AG04450 (cell line): ENCODE measurements at places on chromosomes 2 and 18.

GRCh38 chr2:55120634-55121359 lies 70.5 kb upstream of the RTN4 start:
- no peak for DNase-seq

DNA sequence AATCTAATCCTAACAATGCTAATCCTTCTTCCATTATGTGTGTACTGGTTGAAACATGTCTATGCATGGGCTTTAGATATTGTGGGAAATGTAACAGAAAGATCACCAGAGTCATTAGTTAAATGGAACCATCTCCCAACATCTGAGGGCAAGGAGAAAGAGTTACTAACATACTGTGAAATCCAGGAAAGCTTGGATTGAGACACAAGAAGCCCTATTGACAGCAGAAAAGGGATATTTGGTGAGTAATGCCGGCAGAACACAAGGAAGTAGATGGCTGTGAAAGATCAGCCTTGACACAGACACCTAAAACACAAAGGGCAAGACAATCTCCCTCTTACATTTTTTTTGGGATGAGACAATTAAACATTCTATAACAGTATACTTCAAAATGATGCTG lies 28.5 kb upstream of the LAMA1 start:
- DNase-seq: no peak

DNA sequence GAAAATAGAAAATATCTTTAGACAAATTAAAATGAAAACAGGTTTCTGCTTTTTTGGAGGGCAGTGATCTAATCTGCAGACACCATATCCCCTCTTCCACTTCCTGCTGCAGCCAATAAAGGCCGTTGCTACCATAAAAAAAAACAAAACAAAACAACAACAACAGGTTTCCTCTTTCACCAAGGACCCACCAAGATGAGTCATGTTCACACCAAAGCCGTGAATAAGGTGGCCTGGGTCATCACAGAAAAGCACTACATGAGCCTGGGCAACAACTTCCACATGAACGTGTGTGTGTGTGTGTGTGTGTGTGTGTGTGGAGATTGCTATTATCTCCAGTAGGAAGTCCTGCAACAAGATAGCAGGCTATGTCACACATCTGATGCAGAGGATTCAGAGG lies 24.8 kb upstream of the TFCP2L1 start:
- DNase-seq: no peak

- DNase-seq: no peak
Measured at GRCh38 chr2:120992791-120993555, 257.3 kb downstream of the GLI2 start.

- no peak for DNase-seq
Measured at GRCh38 chr2:42328148-42328833, 32.7 kb downstream of the COX7A2L start.

DNA sequence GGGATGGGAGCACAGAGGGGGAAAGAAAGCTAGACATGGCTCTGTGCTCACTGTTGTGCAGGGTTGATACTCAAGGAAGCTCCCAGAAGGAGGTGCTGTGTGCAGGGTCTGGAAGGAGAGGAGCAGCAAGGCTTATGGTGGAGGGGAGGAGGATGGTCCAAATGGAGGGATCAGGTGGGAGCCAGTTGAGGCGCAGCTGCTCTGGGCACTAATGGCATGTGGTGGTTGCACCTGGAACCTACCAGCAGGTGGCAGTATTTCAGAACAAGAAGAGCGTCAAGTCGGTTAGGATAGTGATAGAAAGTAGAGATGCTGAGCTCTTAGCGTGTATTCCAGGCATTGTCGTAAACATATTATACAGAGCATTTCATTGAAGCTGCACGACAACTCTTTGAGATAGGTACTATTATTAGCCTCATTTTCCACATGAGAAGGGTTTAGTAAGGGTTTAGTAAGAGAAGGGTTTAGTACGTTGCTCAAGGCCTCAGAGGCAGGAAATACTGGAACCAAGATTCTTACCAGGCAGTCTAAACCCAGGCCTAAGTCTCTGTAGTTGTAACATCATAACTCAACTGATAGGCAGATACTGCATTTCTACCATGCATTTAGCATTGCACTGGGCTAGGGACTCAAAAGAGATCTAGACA lies 223.7 kb downstream of the CYP26B1 start:
- DNase-seq: peak; percentile 18

GRCh38 chr2:187748958-187749357 lies 194.7 kb upstream of the TFPI start:
- DNase-seq: no peak

- no peak for DNase-seq
Measured at GRCh38 chr18:36527051-36527450, 229.5 kb downstream of the FHOD3 start.

DNA sequence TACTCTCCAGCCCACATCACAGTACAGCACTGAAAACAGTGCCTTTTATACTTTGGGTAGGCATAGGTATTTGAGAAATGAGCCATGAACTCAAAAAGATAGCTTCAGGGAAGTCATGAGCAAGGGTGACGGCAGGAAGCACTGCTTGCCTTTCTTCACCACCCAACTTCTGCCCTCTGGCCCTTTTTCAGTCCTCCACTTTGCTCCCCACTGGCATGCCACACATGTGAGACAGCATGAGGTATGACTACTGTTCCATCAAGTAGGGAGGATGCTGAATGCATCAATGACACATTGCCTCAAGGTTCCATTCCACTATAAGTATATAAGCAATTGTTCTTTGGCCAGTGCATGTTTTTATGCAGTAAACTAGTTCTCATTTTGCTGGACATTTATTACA lies 373.0 kb downstream of the NRXN1 start:
- DNase-seq: no peak

GRCh38 chr2:66890166-66890742 lies 455.3 kb downstream of the MEIS1 start:
- no peak for DNase-seq

- no peak for DNase-seq
Measured at GRCh38 chr2:174745142-174745541, 19.1 kb downstream of the CHRNA1 start.

GRCh38 chr18:23648456-23648855 lies 14.3 kb downstream of the ANKRD29 start:
- DNase-seq: no peak

DNA sequence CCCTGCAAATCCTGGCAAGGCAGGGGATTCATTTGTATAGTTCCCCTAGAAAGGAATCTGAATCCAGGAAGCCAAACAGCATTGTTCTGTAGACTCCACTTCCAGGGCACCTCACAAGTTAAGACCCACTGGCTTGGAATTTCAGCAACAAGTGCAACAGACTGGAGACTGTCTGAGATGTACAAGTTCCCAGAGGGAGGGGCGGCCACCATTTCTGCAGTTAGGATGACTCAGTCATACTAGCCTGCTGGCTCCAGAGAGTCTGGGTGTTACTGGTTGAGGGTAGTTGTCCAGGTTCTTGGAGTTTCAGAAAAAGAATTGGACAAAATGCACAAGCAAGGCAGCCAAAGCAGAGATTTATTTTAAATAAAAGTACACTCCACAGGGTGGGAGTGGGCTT lies 384.2 kb downstream of the DSC3 start:
- DNase-seq: no peak

DNA sequence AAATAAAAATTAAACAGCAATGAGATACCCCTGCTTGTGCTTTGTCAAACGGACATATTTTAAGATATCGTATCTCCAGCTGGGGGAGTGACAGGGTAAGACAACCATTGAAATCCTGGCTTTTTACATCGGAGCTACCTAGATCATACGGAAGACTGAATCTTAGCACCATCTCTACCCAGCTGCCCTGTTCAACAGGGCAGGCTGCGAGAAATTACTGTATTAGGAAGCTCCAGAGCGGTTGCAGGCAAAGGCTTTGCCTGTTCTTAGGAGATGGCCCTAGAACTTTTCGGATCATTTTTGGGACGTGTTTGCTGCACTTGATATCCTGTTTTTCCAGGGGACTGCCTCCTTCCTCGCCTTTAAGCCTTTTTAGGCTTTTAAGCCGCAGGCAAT lies 2.0 kb upstream of the PRKCE start:
- no peak for DNase-seq

DNA sequence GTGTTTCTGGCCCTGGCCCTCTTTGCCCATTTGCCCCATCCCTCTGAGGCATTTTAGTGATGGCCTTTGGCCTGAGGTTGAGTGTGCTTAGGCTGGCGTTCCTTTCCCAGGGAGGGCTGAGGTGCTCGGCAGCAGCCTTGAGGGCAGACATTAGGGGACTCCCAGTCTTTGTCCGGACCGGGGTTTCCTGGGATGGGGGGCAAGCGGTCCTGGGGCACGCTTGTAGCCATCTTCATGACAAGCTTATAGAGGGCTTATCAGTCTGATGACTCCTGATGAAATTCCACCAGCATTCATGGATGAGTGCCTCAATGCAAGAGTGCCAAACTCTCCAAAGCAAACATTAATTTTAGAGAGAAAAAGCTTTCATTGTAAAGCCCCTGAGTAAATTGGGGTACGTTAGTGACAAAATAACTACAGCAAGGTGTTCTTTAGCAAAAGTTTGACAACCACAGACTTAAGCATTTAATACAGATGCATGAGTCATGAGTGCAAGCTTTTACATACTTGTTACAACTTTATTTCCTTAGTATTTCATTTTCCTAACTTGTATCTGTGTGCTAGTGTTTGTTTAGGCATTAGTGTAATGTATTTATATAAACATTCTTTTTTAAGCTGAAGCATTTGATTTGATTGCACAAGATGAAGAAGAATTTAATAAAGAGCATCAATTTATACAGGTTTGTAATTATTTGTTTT lies 45.6 kb downstream of the CEP192 start:
- no peak for DNase-seq

- DNase-seq: no peak
Measured at GRCh38 chr2:205883965-205884364, 201.7 kb downstream of the NRP2 start.

GRCh38 chr18:10122988-10123950 lies 209.5 kb downstream of the VAPA start:
- DNase-seq: no peak

- DNase-seq: no peak
Measured at GRCh38 chr2:231523451-231524285, 6.6 kb downstream of the NMUR1 start.

DNA sequence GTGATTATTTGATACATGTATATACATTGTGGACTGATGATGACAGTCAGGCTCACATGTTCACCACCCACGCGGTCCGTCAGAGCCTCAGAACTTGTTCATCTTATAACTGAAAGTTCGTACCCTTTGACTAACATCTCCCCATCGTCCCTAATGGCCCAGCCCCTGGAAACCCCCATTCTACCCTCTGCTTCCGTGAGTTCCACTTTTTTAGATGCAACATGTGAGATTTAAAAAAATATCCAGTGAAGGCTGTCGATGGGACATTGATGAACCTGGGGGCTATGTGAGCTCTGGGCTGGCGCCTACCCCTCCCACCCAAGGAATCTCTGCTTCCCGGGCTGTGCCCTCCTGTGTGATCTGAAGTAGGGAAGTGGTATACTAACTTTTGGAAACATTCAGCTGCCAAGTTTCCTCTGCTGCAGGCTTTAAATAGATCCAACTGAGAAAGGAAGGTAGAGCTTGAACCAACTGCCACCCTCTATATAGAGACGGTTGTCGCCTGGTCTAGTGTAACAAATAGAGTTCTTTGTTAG lies 163.8 kb downstream of the FAM210A start:
- DNase-seq: no peak

GRCh38 chr2:174605687-174606086 lies 8.1 kb upstream of the WIPF1 start:
- DNase-seq: no peak

DNA sequence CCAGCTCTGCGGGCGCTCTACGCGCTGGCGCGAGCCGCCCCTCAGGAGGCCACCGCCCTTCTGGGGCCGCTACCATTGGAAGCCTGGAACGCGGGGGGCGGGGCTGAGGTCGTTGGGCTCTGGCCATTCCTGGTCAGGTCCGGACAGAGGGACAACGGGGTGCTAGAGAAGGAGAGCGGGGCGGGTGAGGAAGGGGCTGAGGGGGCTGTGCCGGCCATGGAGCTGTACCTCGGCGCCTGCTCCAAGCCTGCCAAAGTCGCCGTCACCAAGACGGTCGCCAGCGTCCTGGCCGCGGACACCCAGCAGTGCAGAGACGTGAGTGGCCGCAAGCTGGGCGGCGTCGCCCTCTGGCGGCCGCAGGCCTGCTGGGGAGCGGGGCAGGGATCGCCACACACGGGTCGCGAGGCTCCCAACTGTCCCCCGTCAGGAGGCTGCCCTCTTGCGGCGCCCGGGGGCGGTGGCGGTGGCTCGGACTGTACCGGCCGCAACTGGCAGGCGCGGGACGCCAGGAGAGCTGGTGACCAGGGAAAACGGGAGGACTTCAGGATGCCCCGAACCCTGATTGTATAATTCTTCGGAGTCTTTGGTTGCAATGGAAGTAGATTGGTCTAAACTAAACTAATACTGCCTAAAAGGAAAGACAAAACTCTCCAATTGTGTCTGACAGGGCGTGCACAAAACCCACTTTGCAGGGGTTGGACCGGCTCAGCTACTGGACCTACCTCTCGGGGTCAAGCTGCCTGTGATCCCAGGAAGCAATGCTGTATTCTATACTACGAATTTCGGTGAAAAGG lies at the start of gene FSIP2:
TSS of gene FSIP2 (plus strand) at position 126 of the 794 bp plus-strand sequence. CDS start at position 217, 91 bp downstream.
- no peak for DNase-seq

- no peak for DNase-seq
Measured at GRCh38 chr18:39840856-39841481, 2114.1 kb upstream of the PIK3C3 start.

GRCh38 chr2:234974501-234975385 lies 22.9 kb downstream of the SH3BP4 start:
- no peak for DNase-seq

- no peak for DNase-seq
Measured at GRCh38 chr2:203789618-203790017, 78.0 kb upstream of the CTLA4 start.
